CD4-positive, CD25-positive, alpha-beta regulatory T cell (primary cell): ENCODE measurements at places on chromosomes 2 and 18.

DNA sequence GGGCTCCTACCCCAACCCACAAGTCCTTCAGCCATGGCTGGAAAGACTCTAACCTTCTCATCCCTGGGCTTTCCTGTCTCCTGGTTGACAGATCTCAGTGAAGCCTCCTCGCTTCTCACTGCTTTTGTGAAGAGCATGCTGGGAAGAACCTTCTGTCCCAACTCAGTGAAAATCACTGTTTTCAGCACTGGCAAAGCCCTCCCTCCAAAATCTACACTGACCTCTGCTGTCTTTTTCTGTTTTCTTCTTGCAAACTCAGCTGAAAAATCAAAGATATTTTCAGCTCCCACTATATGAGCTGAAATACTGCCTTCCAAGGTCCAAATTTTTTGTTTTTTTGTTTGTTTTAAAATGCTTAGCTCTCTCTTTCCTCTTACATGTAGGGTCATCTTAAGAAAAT lies 266.3 kb upstream of the AGAP1 start:
- DNase-seq = no peak

GRCh38 chr2:149650006-149650405 lies 62.4 kb upstream of the MMADHC start:
- no peak for DNase-seq

DNA sequence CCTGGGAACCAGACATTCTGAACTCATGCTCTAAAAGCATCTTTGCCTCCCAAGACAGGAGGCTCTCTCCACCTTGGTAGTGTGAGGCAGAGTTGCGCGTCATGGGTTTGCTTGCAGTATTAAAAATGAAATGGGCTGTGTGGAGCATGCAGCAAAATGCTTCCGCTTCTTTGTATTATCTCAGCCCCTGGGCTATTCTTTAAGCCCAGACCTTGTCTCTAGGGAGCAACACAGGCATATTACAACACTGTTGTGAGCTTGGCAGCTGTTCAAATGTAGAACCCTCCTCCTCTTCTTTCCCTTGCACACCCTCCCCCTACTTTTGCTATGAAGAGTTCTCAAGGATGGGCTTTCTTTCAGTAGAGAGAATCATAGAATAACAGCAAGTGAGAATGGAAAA lies 185.1 kb upstream of the LHCGR start:
- no peak for DNase-seq

DNA sequence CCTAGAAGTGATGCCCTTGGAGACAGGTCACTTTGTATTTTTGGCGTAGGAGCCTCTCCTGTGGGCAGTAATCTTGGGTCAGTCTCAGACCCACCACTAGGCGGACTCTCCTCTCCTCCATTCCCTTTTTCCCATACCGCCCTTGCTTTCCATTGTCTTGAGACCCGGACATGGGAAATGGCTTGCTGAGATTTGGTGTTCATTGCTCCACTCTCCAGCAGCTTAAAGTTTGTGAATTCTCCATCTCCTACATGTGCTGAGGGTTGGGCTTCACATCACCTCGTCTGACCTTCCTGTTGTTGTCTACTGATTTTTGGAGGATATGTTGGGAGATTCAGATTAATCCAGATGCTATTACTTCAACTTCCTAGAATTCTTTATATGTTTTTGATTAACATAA lies 159.2 kb upstream of the RAB12 start:
- no peak for DNase-seq
